Tibial nerve (tissue), 4 donors: ENCODE measurements at places on chromosomes 5 and 9. TPM values are rescaled to one million over a fixed set of nuclear protein-coding genes. Genes with fewer than 3 reads are reported as not detected.

Gene PPP2R2B
- total RNA-seq: 23.2 TPM

GRCh38 chr5:176166427-176166826 lies 71.8 kb upstream of the SIMC1 start:
- DNase-seq: no peak

Gene HTR1A
- total RNA-seq: not detected

Gene TUSC1
- 30.4 TPM for total RNA-seq

- no peak for DNase-seq
Measured at GRCh38 chr5:116058346-116058936, 26.2 kb downstream of the ARL14EPL start.

Gene PCDHA7
- total RNA-seq: 1.2 TPM

Gene ERAP2
- total RNA-seq: 18.6 TPM

Gene C5orf58
- not detected for total RNA-seq

DNA sequence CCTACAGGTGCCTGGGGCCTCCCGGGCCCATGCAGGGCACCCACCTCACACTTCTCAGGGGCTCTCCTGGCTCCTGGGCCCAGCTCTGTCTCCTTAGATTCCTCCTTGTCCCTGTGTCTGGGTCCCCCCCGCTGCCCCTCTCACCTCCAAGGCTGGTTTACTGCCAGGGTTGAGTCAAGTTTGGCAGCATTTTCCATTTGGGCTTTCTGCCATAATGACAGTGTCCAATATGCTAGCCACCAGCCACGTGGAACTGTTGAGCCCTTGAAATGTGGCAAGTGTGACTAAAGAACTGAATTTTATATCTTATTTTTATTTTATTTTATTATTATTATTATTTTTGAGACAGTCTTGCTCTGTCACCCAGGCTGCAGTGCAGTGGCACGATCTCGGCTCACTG lies 1.9 kb downstream of the TTC16 start:
- no peak for DNase-seq

Gene STPG3
- total RNA-seq: not detected

Gene IFNE
- total RNA-seq: not detected

DNA sequence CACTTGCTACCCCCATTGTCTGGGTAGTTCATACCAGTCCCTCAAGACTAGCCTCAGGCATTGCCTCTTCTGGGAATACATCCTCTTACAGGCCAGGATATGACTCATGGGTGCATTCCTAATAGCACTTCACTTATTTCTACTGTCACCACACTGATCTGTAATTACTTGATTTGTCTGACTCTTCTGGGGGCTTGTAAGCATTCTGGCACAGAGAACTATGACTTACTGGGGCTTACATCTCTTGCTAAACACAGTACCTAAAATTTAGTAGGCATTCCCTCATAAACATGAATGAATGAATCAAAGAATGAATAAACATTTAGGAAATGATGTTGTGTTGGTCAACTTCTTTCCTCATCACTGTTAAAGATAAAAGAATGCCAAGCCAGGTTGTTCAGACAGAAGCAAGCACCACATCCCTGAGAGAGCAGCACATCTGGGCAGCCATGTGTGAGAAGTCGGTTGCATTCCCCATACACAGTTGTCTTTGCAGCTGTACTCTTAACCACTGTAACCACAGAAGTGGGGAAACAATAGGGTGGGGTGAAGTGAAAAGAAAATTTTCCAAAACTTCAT lies 27.6 kb downstream of the IL7R start:
- DNase-seq: no peak

DNA sequence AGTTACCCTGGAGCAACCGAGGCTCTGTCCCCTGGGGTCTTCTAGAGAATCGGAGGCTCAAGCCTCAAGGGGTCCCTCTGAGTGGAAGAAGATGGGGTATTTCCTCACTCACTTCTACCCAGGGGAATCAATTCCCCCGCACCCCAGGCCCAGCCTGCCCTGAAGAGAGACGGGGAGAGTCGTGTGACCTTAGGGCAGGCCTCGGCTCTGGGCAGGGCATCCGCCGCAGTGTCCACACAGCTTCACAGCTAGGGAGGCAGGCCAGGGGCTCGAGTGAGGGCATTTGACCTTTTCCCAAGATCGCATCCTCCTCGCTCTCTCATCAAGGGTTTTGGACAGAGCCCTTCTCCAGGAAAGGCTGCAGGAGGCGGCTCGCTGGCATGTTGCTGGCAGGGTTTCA lies 57.9 kb upstream of the CNOT6 start:
- DNase-seq: no peak

DNA sequence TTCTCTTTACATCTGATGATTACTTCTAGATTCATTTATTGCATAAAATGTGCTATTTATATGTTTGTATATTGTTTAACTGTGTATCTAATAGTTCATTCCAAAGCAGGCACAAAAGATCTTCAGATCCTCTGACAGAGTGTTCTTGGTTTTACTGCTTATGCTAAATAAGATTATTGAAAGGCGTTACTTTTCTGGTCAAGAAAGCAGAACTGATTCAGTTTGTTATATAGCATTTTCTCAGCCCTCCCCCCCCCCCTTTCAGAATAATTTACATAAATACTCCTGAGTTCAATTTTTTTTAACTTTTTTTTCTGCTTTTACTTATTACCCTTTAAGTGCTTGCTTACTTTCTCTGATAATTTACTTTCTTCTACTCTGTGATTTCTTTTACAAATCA lies 15.4 kb downstream of the CDC42SE2 start:
- DNase-seq: no peak

- no peak for DNase-seq
Measured at GRCh38 chr5:67031692-67032091, 164.9 kb downstream of the CD180 start.

Gene SPINK13
- not detected for total RNA-seq

GRCh38 chr9:136671254-136671614 lies 8.5 kb downstream of the EGFL7 start:
- no peak for DNase-seq

Gene NEUROG1
- total RNA-seq: not detected

- no peak for DNase-seq
Measured at GRCh38 chr9:102911185-102911584, 83.9 kb upstream of the CYLC2 start.

Gene TSSK1B
- 0.44 TPM for total RNA-seq
